ENCODE measurements at places on chromosomes 7 and 10. TPM values are rescaled to one million over a fixed set of nuclear protein-coding genes. Genes with fewer than 3 reads are reported as not detected.

DNA sequence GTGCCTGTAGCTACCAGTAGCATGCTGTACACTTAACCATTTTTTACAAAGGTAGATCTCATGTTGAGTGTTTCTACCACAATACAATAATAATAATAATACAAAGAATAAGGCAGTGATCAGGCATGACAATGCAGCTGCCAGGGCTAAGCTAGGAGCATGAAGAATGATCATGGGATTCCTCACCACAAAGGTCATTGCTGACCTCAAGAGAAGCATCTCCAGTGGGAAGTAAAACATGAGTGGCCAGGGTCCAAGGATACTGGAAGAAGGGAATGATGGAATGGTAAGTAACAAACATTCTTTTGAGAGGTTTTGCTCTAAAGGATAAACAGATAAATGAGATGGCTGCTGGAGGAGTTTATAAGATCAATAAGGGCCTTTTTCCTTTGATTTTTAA lies 591.1 kb downstream of the TNS3 start:
- DNase-seq: no peak

GRCh38 chr10:78933828-78934531 lies 134.8 kb upstream of the ZMIZ1 start:
- DNase-seq: no peak

DNA sequence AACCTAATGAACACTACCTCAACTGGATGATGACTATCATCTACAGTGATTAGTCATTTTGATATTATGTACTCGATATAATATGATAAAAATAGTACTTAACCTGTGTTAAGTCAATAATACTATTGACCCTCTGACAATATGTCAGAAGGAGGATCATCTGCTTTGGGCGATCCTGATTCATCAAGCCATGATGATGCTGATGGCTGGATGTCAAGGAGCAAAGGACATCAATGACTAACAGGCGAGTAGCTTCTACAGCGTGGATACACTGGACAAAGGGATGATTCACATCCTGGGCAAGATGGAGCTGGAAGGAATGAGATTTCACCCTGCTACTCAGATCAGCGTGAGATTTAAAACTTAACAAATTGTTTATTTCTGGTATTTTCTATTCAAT lies 94.4 kb upstream of the SKAP2 start:
- no peak for DNase-seq

DNA sequence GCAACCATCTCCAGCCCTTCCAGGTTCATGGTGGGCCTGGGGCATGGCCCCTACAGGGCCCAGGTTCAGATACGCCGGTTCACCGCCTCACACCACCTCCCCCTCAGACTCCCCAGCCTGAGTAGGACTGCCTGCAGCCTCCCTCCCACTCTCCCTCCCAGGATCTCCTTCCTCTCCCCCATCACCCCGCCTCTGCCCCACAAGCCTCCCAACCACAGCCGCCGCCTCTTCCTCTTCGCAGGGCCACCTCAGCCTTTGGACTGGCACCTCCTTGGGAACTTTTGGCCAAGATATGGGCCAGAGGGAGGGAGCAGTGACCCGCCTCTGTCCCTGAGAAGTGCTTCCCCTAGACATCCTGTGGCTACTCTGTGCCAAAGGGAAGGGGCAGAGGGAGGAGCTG lies 9.3 kb downstream of the KCNIP2 start:
- DNase-seq: peak; percentile 26

DNA sequence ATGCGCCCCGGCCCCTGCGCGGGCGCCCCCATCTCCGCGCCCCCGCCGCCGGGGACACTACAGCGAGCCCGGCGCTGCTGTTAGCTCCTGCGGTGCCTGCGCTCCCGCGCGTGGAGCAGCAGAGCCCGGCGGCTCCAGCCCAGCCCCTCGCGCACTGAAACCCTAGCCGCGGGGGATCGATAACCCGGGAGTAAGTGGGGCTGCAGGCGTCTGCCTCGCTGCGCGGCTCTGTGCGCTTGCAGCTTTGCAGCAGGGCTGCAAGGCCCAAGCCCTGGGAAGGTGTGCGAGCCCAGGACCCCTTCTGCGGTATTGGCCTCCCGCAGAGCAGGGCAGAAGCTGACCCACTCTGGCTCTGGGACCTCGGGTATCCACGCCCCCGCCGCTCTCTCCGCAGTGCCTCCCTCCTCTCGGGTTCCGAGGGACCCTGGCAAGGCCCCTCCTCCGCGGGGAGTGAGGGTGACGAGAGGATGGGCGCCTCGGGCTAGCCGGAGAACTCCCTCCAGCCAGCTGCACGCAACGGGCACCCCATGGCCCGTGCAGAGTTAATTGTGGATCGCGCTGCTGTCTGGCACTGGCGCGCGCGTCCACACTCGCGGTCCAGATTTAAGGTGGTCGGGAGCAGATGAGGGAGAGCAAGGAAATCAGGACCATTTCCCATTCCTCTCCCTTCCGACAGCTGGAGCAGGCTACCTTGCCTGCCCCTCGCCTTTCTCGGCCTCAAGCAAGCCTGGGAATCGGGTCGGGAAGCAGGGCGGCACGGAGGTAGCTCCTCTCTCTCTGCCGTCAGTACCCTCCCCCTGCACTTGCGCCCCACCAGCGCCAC lies 2.1 kb downstream of the SHH start:
- no peak for DNase-seq

DNA sequence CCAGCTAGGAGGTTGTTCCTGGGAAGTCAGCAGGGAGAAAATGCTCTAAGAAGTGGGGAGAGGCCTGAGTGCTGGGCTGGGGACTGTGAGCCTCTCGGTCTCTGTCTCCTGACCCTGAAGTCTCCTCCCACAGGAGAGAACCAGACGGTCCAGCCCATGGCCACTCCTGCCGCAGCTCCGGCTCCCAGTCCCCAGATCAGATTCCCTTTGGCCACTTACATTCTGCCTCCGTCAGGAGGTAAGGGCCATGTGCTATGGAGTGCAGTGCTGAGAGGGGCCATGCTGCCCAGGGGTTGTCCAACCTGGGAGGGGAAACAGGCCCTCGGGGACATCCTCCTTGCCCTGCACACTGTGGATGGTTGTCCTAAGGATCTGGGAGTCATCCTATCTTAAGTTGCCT lies 21.3 kb upstream of the ZNF467 start:
- no peak for DNase-seq

- DNase-seq: no peak
Measured at GRCh38 chr10:117260084-117260483, 19.2 kb downstream of the SLC18A2 start.

DNA sequence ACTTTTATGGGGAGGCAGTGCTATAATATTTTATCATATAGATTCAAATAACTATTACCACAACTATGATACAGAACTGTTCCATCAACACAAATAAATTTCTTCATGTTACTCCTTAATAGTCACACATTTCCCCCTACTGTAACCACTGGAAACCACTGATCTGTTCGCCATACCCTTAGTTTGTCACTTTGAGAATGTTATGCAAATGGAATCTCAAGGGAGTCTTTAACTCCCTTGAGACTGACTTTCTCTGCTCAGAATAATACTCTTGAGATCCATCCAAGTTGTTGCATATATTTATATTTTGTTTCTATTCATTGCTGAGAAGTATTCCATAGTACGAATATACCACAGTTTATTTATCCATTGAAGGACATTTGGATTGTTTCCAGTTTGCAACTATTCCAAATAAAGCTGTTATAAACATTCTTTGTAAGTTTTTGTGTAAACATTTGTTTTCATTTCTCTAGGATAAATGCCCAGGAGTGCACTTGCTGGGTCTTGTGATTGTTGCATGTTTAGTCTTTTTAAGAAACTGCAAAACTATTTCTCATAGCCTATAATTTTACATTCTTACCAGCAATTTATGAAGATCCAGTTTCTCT lies 19.7 kb upstream of the PON2 start:
- DNase-seq: no peak

GRCh38 chr10:62045765-62046521 lies 144.4 kb downstream of the ARID5B start:
- DNase-seq: no peak

GRCh38 chr10:59805014-59805413 lies 51.8 kb upstream of the MRLN start:
- peak; percentile 42 for DNase-seq

DNA sequence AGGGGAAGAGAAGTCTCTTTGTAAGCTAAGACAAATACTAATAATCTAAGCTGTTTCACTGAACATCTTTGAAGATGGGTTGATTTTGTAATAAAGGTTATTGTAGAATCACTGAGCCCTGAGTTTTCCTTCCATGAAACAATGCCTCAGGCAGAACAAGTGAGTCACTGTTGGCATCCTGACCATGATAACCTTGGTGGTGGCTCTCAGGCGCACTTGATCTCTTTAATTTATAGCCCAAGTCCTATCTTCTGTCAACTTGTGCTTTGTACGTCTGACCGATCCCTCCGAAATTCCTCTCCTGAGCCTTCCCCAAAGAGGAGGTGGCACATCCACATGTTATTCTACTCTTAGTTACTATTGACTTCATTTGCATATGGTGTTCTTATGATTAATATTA lies 812.9 kb downstream of the REEP3 start:
- DNase-seq: no peak

DNA sequence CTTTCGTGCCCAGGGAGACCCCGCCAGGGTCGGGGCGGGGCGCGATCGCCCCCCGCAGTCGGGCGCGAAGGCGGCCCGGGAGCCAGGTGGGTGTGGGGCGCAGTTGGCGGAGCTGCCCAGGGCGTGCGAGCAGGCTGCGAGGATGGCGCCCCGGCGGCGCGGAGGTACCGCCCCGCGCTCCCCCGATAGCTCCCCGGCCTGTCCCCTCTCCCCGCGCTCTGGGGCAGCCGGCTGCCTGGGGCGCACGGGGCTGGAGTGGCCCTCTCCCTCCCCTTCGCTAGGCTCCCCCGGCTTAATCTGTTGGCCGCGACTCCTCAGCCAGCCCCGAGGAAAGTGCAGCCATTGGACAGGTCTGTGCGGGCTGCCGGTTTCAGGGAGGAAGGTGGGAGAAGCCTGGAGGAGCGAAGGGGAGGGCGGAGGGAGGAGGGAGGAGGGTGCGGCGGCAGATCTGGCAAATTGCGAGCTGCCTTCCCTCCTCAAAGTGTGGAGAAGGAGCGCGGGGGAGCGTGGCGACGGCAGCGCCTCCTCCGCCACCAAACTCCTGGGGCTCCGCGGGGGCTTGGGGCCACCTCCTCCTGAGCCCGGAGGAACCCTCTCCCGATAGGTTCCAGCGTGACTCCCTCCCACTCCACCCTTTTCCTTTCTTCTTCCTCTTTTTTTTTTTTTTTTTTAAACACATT lies 361 bp upstream of the PLXDC2 start:
- DNase-seq: peak; percentile 35

DNA sequence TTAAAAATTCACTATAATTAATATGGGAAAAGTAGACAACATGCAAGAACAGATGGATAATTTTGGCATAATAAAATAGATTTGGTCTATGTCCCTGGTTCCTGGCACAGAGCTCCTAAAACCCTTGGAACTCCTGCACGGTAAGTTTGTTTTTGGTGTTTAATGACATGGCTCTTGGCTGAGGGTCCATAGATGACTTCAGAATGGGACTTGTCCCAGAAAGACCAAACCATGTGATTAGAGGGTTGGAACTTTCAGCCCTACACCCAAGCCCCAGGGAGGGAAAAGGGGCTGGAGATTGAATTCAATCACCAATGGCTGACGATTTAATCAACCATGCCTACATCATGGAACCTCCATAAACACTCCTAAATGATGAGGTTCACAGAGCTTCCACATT lies 12.6 kb upstream of the GSDME start:
- no peak for DNase-seq

- peak; percentile 59 for DNase-seq
Measured at GRCh38 chr7:101877882-101878591, 60.6 kb downstream of the CUX1 start.

- no peak for DNase-seq
Measured at GRCh38 chr7:141114029-141114664, 40.3 kb downstream of the TMEM178B start.

- DNase-seq: no peak
Measured at GRCh38 chr7:144404946-144405345, 1.5 kb upstream of the NOBOX start.

DNA sequence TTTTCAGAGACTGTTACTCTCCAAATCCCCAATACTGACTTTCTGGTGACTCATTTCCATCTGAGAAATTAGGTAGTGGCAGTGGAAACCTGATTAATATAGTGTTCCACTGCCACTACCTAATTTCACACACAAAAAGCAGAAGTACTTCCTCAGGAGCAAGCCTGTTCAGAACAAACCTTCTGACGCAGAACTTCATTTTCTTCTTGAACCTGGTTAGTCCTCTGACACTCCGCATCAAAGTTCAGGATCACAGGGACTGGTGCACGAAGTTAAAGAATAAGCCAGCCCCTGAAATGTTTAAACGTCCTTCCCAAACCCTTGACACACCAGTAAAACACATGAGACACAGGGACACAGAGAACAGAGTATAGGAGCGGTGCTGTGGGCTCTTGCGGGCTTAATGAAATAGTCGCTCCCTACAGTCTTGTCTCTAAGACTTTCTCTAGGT lies 4.4 kb downstream of the WDR91 start:
- DNase-seq: no peak

DNA sequence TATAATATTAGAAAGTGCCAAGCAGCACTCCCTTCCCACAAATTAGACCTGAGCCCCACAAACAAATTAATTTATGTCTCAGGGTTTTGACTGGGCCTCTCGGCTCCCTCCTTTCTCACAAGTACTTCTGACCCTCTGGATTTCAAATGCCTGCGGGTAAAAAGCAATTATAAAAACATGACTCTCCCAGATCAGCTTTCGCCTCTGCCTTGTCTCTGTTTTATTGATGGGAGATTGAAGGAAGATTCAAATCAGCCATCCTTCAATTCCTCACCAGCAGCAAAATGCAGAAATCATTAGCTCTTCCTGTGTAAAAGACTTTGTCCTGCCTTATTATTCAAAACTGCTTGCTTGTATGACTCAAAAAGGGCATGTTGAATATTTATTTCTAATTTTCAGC lies 453.7 kb upstream of the MKI67 start:
- no peak for DNase-seq

DNA sequence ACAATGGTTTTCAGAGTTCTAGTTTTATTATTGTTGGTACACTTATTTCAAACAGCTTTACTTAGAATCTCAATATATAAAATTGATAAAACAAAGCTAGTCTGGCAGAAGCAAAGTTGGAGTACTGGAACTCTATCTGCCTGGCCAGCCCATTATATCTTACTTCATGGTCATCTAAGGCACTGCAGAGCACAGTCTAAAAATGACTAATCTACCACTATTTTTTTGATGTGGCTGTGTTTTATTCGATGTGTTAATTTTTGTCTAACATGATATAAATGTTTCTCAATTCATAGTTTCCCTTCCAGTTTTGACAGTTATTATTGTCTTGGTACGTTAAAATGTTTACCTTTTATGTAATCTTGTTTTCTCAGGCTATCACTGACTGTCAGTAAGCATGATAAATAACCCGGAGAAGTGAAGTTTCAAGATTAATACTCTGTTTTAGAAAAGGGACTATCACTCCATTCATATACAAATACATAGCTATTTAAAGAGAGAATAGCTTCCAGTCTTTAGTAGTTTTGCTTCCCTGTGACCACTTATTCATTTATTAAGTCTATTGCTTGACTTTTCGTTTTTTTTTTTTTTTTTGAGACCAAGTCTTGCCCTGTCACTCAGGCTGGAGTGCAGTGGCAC lies 60.6 kb upstream of the CSTF2T start:
- no peak for DNase-seq

The TNS3 gene
- total RNA-seq: 96.3 TPM

The ARID5B gene
- 64.2 TPM for total RNA-seq

The EGFR gene
- total RNA-seq: 35.2 TPM

The CCDC172 gene
- not detected for total RNA-seq

The CADPS2 gene
- 33.8 TPM for total RNA-seq

The C10orf67 gene
- total RNA-seq: not detected

The MYOF gene
- total RNA-seq: 72.7 TPM

The HOXA13 gene
- not detected for total RNA-seq

The AZGP1 gene
- 6.8 TPM for total RNA-seq

The NPSR1 gene
- total RNA-seq: not detected

All from stomach (tissue), 19 donors.